Fibroblast of lung (primary cell): ENCODE measurements at places on chromosomes 3 and 15. TPM values are rescaled to one million over a fixed set of nuclear protein-coding genes. Genes with fewer than 3 reads are reported as not detected.

- DNase-seq: no peak
Observed at GRCh38 chr3:183537295-183537730, 18.2 kb downstream of the KLHL6 start.

Gene LIPC
- total RNA-seq: 3.1 and 4.0 TPM in 2 replicates

DNA sequence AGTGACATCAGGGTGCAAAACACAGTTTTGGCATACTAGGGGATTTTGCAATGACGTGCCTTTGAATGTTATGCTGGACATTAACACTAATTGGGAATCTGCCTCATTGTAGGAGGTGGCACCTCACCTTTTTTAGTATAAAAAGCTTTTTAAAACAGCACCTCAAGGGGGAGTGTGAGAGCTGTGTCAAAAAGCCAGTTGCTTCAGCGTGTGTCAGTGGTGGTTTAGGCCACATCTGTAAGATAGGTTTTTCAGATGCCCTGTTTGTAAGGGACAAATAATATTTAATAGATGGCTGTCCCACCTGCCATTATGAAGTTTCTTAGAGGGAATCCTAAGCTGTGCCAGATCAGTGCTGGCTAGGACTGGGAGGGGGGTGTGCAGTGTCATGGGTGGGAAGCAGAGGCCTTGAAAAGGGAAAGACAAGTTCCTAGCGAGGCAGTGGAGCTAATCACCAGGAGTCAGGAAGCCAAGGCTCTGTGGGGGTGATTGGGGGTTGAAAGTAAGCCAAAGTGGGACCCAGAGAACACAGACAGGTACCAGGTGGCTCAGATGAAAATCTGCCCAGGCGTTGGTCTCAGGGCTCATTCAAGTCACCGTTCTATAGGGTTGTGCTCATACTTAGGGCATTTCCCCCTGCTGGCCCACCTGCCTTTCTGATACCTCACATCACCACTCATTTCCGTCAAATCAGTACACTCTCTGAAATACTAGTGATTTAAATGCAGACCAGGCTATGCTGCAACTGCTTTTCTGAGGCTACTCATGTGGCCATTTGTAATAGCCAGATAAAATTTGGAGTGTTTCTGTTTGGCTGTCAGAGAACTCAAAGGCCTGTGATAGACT is 120.5 kb downstream of the BBX start:
- no peak for DNase-seq

DNA sequence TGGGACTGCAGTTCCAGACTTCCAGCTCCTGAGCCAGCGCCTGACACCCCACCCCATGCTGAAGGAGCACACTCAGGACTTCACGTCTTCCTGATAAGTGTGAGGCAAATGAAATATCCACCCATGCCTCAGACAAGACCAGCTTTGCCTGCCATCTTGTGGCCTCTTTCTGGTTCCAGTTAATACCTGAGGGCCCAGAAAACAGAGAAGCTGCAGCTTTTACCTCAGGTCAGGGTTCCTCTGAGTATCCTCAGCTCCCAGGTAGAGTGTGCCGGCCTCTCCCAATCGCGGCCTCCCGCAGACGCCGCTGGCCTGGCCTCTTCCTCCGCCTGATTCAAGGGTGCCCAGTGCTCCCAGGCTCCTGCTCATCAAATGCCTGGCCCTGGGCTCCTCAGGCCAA is 5.1 kb upstream of the KLHL6 start:
- DNase-seq: no peak

DNA sequence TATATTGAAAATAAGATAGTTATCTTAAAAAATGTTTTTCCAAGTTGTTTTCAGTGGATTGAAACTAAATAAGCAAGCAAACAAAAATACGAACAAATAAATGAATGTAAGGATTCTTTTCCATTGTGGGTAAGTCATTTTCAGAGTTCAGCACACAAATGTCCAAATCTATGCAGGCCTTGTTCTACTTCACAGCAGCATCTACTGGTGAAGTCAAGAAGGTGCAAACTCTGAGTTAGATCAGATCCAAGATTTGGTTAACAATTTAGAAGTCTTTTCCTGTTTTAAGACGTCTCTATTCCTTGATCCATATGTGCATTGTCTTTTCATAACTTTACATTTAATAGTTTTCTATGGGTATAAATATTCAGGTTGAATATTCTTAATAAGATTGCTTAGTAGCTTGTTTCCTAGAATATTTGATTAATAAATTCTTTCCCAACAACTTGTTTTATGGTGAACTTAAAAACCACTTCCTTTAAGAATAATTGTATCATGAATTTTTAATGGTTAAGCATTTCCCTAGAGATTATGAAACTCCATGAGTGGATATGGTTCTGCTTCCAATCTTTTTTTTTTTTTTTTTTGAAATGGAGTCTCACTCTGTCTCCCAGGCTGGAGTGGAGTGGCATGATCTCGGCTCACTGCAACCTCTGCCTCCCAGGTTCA is 10.5 kb downstream of the PTX3 start:
- peak; percentile 58 for DNase-seq

Gene ANKRD63
- not detected in 2 replicates for total RNA-seq
